Germinal center (tissue), 1 donor: ENCODE measurements at places on chromosomes 1 and 21.
A peak's percentile ranks its signal among the peaks of the same experiment; 100 is the strongest.

DNA sequence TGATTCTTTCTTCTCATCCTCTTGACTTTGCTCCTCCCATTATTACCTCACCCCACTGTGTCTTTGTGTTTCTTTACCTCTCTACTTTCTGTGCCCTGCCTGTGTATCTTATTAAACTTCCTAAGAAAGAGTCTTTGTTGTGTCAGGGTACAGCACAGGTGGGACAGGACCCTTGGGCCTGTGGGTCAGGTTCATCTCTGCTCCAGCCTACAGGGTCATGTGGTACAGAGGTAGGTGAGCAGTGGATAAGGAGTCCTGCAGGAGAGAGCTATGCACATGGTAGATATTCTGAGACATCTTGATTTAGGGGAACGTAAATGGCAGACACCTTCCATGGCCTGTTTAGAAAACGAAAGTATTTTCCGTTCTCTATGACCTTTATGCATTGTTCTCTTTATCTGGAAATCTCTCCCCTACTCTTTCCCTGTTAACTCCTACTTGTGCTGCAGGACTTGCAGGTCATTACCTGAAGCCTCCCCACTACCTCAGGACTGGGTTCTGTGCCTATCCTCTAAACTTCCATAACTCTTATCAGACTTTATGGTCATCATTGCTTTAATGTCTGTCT, 9.9 kb downstream of the GIPC2 start:
- DNase-seq: no peak

DNA sequence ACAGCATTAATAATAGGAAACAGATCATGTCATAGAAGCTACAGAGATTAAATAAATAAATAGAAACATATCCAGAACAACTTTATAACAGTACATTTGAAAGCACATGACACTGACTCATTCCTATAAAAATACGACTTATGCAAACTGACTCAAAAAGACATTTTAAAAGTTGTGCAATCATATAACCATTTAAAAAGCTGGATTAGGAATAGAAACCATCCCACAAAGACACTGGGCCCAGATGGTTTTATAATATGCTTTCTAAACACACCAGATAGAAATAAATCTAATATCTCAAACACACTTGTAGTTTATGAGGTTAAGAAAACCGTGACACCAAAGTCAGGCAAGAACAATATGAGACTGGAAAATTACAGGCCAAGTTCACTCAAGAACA, 47.6 kb downstream of the MATN1 start:
- DNase-seq: no peak

GRCh38 chr1:114979278-114979891, 50.2 kb upstream of the TSHB start:
- peak; percentile 4 for DNase-seq

GRCh38 chr1:118081387-118081786, 103.6 kb downstream of the SPAG17 start:
- no peak for DNase-seq

- DNase-seq: no peak
Measured at GRCh38 chr1:55213885-55214211, 1.3 kb downstream of the USP24 start.

- no peak for DNase-seq
Measured at GRCh38 chr1:87834151-87834550, 505.5 kb downstream of the LMO4 start.

DNA sequence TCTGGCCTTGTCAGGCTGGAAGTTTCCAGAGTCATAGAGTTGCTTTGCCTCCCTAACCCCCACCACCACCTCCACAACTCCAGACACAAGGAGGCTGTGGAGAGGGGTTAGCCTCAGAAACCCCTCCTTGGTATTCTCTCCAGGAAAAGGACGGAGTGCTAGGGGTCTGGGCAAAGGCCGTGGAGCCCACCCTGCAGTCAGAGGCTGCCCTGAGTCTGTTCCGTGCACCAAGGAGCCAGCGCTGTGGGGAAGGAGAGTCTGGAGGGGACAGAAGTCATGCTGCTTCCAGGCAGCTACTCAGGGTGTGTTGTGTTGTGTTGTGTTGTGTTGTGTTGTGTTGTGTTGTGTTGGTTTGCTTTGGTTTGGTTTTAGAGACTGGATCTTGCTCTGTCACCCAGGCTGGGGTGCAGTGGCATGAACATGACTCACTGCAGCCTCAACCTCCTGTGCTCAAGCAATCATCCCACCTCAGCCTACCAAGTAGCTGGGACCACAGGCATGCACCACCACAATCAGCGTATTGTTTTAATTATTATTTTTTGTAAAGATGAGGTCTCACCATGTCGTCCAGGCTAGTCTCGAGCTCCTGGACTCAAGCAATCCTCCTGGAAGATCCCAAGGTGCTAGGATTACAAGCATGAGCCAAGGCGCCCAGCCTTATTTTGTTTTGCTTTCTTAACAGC, 122.2 kb upstream of the TMEM51 start:
- DNase-seq: no peak

DNA sequence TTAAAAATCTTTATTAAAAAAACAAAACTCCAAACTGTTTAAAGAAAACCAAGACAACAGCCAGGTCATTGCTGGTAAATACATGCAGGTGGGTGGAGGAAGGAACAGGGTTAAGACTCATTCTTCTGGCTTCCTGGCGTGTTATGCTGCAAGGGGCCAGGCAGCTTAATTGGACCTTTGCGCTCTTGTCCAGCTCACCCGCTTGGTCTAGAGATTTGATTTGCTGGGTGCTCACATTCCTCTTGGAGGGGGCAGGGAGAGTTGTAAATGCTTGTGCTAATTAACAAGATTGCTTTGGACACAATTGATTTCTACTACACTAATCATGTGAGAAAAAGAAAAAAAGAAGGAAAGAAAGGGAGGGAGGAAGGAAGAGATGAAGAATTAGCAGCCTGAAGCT, 10.5 kb downstream of the CEP104 start:
- no peak for DNase-seq

DNA sequence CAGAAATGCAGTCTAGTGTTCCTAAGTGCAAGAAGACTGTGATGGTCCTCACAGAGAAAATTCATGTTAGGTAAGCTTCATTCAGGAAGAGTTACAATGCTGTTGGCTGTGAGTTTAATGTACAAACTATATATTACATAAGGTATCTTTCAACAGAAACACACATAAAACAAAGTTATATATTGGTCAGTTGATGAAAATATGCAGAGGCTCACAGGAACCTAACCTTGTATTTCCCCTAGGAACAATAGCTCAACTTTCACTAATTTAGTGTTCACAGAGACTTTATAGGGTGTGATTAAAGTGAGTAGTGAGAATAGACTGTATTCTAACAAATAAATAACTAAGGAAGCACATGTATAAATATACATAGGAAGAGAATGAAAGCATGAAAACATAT, 676.9 kb upstream of the ADGRL4 start:
- DNase-seq: no peak

DNA sequence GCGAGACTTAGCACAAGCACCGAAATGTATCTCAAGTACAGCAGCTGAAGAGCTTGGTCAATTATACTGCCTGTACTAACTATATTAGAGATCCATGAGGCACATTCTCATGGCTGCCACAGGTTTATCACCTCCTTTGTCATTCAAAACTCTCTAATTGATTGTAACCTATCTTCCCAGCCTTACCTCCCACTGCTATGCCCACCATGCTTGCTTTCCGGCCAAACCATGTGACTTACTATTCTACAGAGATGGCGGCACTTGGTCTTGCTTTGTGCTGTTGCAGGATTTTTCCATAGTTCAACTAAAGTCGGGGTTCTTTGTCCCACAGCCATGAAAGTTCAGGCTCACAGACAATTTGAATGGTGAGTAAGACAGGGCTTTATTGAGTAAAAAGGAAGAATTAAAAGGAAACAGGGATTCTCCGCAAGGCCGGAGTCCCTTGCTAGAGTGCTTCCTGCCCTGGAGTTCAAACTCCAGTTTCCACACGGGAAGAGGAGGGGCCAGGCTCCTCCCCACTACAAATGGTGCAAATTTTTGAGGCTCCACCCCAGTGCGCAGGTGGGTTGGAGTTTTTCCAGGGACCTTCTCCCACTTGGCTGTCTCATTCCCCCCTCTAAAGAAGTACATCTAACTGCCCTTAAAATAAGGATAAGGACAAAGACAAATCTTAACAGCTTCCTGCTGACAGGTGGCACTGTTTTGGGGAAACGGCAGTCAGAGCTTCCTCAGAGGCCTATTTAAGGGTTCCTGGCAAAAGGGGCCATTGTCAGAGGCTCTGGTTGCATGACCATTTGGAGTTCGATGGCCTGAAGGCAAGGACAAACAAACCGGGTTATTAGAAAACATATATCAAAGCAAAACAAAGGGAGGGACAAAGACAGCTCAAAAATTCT, 28.7 kb downstream of the FMO2 start:
- no peak for DNase-seq

GRCh38 chr1:201001962-201002361, 21.6 kb downstream of the KIF21B start:
- no peak for DNase-seq

- no peak for DNase-seq
Measured at GRCh38 chr1:228048659-228049298, 33.7 kb upstream of the ARF1 start.

GRCh38 chr1:51340380-51340779, 10.0 kb upstream of the TTC39A start:
- no peak for DNase-seq

DNA sequence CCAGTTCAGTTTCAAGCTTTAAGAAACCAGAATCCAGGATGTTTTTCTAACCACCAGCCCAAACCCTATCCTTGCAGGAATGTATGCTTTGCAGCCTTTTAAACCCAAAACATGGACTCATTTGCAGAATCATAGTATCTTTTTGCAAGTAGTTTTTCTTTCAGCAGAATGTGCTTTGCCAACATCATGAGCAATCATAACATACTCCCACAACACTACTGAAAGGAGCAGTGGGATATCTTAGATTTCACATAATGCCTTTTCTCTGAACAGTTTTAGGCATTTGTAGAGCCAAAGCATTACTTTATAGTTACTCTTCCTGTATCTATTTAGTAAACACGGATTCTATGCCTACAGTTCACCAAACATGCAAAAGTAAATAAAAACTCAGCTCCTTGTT, 10.0 kb upstream of the SH2D2A start:
- DNase-seq: no peak

- DNase-seq: no peak
Measured at GRCh38 chr1:54413295-54413694, 7.1 kb upstream of the SSBP3 start.

GRCh38 chr1:94273111-94273510, 35.7 kb upstream of the ARHGAP29 start:
- DNase-seq: no peak

DNA sequence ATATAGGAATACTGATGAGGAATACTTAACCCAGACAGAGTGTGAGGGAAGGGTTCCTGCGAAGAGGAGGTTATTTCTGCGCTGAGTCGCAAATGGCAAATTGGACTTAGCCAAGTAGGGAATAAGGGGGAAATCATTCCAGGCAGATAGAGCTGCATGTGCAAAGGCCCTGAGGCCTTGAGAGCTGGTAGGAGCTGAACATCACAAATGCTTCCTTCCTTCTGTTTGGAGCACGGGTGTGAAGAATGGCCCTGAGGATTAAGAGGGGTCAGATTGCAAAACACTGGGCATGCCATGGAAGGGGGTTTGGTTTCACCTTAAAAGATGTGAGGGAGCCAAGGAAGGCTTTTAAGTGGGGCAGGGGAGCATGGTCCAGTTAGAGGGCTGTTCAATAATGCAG, 12.4 kb downstream of the IER5 start:
- DNase-seq: no peak

DNA sequence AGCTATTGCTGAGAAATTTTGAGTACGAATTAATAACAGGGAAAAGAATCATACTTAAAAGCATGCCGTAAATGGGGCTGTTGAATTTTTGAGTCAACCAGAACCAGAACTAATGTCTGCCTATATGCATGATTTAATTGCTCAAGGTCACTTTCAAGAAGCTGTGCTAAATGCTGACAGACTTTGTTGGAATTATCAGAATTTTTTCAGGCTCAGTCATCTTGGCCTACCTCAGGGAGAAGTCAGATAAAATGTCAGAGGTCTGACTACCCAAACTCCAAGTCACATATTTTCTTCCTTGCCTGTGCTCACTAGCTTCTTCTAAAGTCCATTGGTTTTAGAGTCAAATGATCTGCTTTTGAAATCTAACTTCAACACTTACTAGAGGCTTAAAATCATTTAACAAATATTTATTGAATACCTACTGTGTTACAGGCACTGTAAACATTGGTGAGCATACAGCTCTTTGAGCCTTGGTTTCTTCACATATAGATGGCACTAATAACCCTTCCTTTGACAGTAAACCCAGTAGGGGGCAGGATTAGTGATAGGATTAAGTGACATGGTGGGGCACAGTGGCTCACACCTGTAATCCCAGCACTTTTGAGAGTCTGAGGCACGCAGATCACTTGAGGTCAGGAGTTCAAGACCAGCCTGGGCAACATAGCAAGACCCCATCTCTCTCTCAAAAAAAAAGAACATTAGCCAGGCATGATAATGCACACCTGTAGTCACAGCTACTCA, 121.2 kb upstream of the SLC44A3 start:
- no peak for DNase-seq

DNA sequence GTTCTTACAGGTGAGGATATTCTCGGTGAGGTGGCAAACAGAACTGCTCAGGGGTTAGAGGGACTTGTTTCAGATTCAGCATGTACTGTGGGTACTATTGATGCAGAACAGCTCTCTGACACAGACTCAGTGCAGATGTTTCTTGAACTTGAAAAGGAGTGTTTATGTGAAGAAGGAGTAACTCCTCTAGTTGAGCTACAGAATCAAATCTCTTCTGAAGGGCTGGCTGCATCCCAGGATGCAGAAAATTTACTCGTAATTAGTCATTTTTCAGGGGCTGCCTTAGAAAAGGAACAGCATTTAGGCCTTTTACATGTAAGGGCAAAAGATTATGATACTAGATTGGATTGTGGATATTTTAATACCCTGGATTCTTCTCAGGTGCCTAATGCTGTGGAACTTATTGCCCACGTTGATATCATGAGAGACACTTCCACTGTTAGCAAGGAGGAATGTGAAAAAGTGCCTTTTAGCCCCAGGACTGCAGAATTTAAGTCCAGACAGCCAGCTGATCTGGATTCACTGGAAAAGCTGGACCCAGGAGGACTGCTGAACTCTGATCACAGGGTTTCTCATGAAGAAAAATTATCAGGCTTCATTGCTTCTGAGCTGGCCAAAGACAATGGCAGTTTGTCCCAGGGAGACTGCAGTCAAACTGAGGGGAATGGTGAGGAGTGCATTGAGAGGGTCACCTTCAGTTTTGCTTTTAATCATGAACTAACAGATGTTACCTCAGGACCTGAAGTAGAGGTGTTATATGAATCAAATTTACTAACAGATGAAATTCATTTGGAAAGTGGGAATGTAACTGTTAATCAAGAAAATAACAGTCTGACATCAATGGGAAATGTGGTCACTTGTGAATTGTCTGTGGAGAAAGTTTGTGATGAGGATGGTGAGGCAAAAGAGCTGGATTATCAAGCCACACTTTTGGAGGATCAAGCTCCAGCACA, 79.6 kb upstream of the BMP8A start:
- no peak for DNase-seq

- DNase-seq: no peak
Measured at GRCh38 chr1:104765085-104765484, 1015.4 kb downstream of the AMY1C start.
